A549 treated with ZK216348 at 1 μM for 4 hours (cell line): ENCODE measurements at places on chromosomes 2 and 18. TPM values are rescaled to one million over a fixed set of nuclear protein-coding genes. Genes with fewer than 3 reads are reported as not detected.

CRYGD gene
- not detected in 5 replicates for total RNA-seq

AMER3 gene
- total RNA-seq: not detected in 5 replicates

SLC4A3 gene
- total RNA-seq: 1.9 to 4.4 TPM (median 3.2 TPM) in 5 replicates

SLC16A14 gene
- 0.64 to 1.0 TPM (median 0.99 TPM) in 5 replicates for total RNA-seq

AGXT gene
- total RNA-seq: not detected in 5 replicates

RGPD4 gene
- 0.04 to 0.16 TPM (median 0.10 TPM) in 4 of 5 replicates, not detected in the other for total RNA-seq

B3GNT7 gene
- 1.5 to 2.8 TPM (median 2.4 TPM) in 5 replicates for total RNA-seq

GALNT13 gene
- total RNA-seq: 7.2 to 15.2 TPM (median 10.7 TPM) in 5 replicates

ATG9A gene
- 30.5 to 48.5 TPM (median 47.1 TPM) in 5 replicates for total RNA-seq

MOGAT1 gene
- total RNA-seq: not detected in 5 replicates

MAPRE3 gene
- 9.2 to 13.6 TPM (median 12.7 TPM) in 5 replicates for total RNA-seq

IGFBP2 gene
- total RNA-seq: 57.5 to 90.1 TPM (median 86.0 TPM) in 5 replicates

TMEM169 gene
- 0.25 to 0.66 TPM (median 0.42 TPM) in 5 replicates for total RNA-seq

CHRND gene
- total RNA-seq: not detected in 5 replicates

LIPG gene
- 0.09 to 0.38 TPM (median 0.32 TPM) in 5 replicates for total RNA-seq

GREB1 gene
- 2.2 to 3.7 TPM (median 2.7 TPM) in 5 replicates for total RNA-seq

ANKRD30BL gene
- not detected in 5 replicates for total RNA-seq

GRHL1 gene
- 0.70 to 2.0 TPM (median 0.97 TPM) in 5 replicates for total RNA-seq

CNTNAP5 gene
- not detected in 5 replicates for total RNA-seq

HOXD13 gene
- 0.07 to 0.27 TPM (median 0.23 TPM) in 5 replicates for total RNA-seq

GALNT3 gene
- 0.11 TPM in 1 of 5 replicates, not detected in the others for total RNA-seq

GAD1 gene
- 0.49 to 0.60 TPM (median 0.54 TPM) in 5 replicates for total RNA-seq

MBD1 gene
- total RNA-seq: 25.8 to 42.4 TPM (median 37.0 TPM) in 5 replicates

LYPD6B gene
- total RNA-seq: not detected in 5 replicates

GBX2 gene
- 1.5 to 3.1 TPM (median 2.9 TPM) in 5 replicates for total RNA-seq

LDLRAD4 gene
- 0.99 to 2.5 TPM (median 1.5 TPM) in 5 replicates for total RNA-seq

CEP76 gene
- 5.5 to 10.4 TPM (median 7.0 TPM) in 5 replicates for total RNA-seq

GNLY gene
- 0.38 TPM in 1 of 5 replicates, not detected in the others for total RNA-seq

CD207 gene
- not detected in 5 replicates for total RNA-seq

ABI2 gene
- 56.7 to 71.6 TPM (median 65.1 TPM) in 5 replicates for total RNA-seq

CDH2 gene
- 31.8 to 50.4 TPM (median 43.7 TPM) in 5 replicates for total RNA-seq

BBS5 gene
- total RNA-seq: 4.2 to 6.2 TPM (median 6.0 TPM) in 5 replicates

CREG2 gene
- total RNA-seq: 7.3 to 13.6 TPM (median 12.6 TPM) in 5 replicates

GAREM2 gene
- total RNA-seq: 5.6 to 10.3 TPM (median 7.7 TPM) in 5 replicates

FSIP2 gene
- total RNA-seq: not detected in 5 replicates

CD302 gene
- total RNA-seq: 1.5 to 2.5 TPM (median 2.2 TPM) in 5 replicates

SP5 gene
- total RNA-seq: not detected in 5 replicates

ALPP gene
- total RNA-seq: 2.4 to 3.3 TPM (median 2.7 TPM) in 5 replicates

LYG2 gene
- total RNA-seq: not detected in 5 replicates

RBKS gene
- total RNA-seq: 6.9 to 8.1 TPM (median 7.7 TPM) in 5 replicates

SERPINB11 gene
- total RNA-seq: 0.13 TPM in 1 of 5 replicates, not detected in the others

LRRC30 gene
- total RNA-seq: not detected in 5 replicates

NEU4 gene
- 0.19 to 0.41 TPM (median 0.23 TPM) in 5 replicates for total RNA-seq
